ENCODE measurements at places on chromosomes 1 and 21.

DNA sequence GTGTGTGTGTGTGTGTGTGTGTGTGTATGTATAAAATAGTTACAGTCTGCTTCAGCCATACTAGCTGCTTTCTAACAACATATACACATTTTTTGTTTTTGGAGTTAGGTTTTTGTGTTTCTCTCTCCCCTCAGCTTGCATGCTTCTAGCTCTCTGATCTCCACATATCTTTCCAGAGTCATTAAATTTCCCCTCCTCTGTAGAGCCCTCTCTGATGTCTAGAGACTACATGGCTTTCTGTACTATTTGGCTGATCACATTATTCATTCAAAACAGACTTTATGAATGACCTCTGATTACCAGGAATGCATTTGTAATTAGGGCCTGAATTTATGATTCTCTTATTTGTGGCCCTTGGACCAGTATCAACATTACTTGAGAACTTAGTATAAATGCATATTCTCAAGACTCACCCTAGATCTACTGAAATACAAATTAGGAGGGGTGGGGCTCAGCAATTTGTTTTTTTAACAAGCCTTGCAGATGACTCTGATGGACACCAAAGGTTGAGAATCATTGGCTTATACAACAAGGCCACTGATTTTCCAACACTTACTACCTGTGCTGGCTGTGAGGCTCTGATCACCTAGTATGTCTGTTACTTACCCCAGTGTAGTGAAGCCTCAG lies 104.5 kb downstream of the PTBP2 start:
- H3K36me3 ChIP-seq, result no peaks in the 10 kb centered on the region
- no peak for DNase-seq
- no peaks in the 10 kb centered on the region for H3K4me1 ChIP-seq
- H3K27ac ChIP-seq, result no peak overlapping the region
- H3K4me3 ChIP-seq, result no peak overlapping the region
- no peaks in the 10 kb centered on the region for H3K27me3 ChIP-seq

GRCh38 chr21:41369920-41370839 lies 8.4 kb downstream of the MX2 start:
- no peak overlapping the region for H3K4me3 ChIP-seq
- DNase-seq, result no peak
- no peaks in the 10 kb centered on the region for H3K27me3 ChIP-seq

DNA sequence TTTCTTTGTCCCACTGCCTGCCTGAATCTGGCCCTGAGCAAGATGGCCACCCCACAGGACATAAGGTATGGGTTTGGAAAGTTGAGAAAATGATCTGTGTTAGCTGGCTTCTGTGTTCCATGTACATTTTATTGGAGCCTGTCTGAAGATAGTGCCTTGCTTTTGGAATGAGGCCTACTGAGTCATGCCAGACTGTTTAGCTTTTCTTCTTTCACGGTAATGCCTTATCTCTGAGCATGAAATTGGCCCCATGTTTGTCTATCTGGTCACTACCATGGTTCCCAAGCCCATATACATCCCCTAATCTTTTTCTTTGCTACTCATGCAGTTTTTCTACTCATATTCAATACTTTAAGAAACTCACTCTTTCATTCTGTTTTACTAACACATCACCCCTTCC lies 85.1 kb upstream of the LMO4 start:
- DNase-seq, result no peak
- no peak overlapping the region for H3K27ac ChIP-seq
- no peaks in the 10 kb centered on the region for H3K4me1 ChIP-seq

DNA sequence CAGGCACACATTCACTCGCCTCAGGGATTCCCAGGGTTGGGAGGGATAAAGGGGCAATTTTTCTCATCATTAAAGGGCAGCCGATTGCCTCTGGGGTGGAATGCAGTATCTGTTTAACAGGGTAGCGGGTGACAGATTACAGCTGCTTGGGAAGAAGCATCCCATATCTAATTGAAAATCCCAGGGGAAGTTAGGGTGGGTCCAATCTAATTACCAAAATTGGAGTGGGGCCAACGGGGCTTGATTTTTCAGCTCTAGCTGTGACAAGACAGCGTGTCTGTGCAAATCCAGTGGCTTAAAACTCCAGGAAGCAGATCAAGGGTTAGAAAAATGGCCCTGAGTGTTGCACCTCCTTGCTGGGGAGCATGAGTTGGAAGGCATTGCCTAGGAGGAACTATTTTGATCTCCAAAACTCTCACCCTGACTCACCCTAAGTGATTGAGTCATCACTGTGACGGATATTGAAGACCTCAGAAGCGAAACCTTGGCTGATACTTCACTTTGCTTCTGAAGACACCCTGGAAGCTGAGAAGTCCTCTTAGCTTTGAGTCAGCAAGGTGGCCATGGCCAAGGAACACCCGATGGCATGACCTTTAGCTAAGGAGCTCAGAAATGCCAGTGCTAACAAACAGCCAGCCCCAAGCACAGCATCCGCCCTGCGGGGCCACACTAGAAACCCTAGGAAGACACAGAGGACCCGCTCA lies 46.0 kb downstream of the GRHL3 start:
- H3K36me3 ChIP-seq, result no peaks in the 10 kb centered on the region
- DNase-seq, result no peak
- peaks cover 6% of the 10 kb centered on the region for H3K4me1 ChIP-seq

DNA sequence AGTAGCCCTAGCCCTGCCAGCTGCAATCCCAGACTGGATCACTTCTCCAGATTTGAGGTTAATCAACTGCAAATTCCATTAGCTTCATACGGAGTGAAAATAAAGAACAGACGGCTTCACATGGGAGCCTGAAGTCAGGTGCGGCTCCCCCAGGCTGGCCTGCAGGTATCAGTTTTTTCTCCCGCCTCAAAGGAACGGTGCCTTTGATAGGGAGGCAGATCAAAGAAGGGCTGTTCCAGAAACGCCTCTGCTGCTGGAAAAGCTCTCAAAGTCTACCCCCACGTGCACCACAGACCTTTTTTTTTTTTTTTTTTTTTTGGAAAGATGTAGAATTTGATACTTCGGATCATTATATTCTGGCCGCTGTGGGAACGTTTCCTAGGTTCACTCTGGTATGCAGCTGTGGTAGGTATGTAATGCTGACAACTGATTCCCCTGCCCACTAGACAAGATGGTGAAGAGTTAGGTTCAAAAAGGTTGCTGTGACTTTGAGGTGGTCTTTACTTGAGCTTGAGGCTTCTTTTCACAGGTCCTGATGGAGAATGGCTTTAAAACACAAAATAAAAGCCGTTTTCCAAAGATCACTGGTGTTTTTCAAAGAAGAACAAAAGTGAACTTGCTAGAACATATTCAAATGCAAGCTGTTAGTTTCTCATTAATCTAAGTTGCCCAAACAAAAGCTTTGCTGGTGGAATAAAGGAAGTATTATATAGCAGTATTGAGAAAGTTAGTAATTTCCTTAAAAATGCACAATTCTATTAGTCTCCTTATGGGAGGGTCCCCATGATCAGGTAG lies 189.0 kb upstream of the NFIA start:
- H3K27me3 ChIP-seq, result no peaks in the 10 kb centered on the region
- no peak for DNase-seq
- H3K27ac ChIP-seq, result no peak overlapping the region
- no peak overlapping the region for H3K4me3 ChIP-seq
- no peaks in the 10 kb centered on the region for H3K36me3 ChIP-seq
